ENCODE measurements at places on chromosomes 2 and 18.

GRCh38 chr2:120751553-120751952 lies 15.9 kb downstream of the GLI2 start:
- DNase-seq, result no peak

DNA sequence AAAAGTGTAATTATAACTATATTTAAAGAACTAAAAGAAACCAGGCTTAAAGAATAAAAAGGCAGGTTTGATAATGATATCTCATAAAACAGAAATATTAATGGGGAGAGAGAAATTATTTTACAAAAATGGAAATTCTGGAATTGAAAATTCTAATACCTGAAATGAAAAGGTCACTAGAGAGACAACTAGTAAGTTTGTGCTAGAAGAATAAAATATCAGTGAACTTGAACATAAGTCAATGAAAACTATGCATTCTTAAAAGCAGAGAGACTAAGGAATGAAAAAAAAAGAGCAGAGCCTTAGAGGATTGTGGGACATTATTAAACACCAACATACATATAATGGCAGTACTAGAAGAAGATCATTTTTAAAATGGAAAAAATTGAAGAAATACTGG lies 1475.0 kb upstream of the ZEB2 start:
- no peak for DNase-seq

DNA sequence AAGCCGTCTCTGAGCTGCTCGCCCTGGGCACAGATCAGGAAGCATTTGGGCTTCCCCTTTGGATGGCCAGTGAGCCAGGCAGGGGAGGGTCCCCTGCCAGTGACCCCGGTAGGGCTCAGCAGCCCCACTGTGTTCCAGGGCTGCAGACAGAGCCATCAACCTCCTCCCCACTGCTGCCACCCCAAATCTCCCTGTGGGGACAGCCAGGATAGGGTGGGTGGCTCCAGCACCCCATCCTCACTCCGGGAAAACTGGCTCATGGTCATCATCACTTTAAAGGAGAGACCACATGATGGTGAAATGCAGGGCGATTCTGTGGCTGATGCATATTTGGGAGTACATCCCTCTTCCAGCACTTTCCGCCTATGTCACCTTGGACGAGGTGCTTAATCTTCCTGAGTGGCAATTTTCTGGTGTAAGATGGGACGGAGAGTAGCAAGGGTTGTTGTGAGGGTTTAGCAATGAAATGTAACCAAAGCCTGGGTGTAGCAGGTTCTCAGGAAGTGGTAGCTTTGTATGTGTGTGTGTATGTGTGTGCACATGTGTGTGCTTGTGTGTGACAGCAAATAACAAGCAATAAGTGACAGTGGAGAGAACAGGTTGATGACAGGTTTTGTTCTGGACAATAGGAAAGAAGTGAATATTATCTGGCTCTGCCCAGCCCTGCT lies 61.8 kb downstream of the ACAA2 start:
- no peak for DNase-seq

GRCh38 chr2:19810148-19810547 lies 91.6 kb downstream of the TTC32 start:
- DNase-seq, result no peak

DNA sequence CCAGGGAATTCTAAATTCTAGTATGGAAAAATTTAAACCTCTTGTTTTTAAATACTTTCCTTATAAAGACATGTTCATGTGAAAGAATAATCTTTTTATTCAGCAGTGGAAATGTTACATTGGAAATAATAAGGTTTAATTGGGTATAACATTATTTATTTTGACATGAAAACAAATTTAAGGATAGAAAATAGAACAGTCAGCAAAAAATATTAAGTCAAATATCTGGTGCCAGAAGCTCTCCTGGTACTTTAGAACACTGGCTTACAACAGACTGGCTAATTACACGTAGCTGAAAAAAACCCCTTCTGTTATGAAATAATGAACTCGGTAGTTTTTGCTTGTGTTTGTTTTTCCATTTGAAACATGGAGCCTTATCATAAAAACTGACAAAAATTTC lies 447.9 kb downstream of the DSEL start:
- DNase-seq, result no peak

DNA sequence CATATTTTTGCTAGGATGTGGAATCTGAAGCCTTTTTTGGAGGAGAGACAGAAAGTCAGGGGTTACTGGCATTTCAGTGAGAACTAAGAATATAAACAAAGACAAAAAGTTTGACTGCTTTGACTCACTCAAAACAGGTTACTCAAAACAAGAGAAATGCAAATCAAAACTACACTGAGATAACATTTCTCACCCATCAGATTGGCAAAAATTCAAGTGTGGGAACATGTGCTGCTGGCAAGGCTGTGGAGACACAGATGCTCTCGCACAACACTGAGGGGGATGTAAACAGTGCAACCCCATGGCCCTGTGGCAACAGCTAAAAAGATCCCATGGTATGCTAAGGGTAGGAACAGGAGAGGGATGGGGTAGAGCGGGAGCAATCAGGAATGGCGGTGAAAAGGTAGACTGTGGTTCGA lies 86.6 kb downstream of the DTNB start:
- DNase-seq, result no peak

GRCh38 chr18:79664525-79665125 lies 15.0 kb upstream of the CTDP1 start:
- peak; percentile 50 for DNase-seq

GRCh38 chr2:219893541-219893940 lies 266.1 kb downstream of the SLC4A3 start:
- DNase-seq, result no peak

DNA sequence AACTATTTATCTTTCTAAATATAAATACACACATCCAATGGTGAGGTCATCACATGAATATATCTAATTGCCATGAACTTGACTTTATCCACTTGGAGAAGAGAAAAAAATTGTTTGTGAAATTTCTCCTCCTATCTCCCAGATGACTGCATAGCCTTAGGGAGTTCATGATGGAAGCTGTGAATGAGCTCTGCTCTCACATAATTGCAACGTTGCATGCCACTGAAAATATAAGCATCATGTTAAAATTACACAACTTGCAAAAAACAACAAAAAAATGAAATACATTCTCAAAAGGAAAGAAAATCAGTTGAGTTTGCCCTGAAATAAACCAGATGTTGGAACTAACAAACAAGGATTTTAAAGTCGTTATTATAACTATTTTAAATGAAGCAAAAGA lies 50.6 kb upstream of the OSR1 start:
- no peak for DNase-seq

DNA sequence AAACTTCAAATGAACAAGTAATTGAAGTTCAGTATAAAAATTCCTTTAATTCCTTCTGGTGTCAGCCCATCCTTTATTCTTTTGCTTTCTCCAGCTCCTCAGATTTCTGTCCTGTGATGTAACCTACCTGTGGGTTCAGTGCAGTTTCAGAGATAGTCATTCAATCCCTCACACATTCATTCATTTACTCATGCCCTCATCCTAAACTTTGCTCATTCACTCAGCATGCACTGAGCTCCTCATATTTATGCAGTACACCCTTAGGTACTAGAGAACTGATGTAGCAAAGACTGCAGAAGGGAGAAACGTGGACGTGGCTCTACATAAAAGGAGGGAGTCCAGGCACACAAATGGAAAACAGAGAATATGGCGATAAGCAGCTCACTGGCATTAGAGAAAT lies 45.3 kb upstream of the STAT1 start:
- no peak for DNase-seq

- DNase-seq, result no peak
These were observed 225.4 kb downstream of the LOXHD1 start for GRCh38 chr18:46431522-46432171.

GRCh38 chr2:29269765-29270109 lies 154.5 kb downstream of the CLIP4 start:
- no peak for DNase-seq

- no peak for DNase-seq
These were observed 40.4 kb downstream of the TTC27 start for GRCh38 chr2:32668254-32668653.

GRCh38 chr18:58988600-58988999 lies 123.9 kb downstream of the ZNF532 start:
- DNase-seq, result no peak

DNA sequence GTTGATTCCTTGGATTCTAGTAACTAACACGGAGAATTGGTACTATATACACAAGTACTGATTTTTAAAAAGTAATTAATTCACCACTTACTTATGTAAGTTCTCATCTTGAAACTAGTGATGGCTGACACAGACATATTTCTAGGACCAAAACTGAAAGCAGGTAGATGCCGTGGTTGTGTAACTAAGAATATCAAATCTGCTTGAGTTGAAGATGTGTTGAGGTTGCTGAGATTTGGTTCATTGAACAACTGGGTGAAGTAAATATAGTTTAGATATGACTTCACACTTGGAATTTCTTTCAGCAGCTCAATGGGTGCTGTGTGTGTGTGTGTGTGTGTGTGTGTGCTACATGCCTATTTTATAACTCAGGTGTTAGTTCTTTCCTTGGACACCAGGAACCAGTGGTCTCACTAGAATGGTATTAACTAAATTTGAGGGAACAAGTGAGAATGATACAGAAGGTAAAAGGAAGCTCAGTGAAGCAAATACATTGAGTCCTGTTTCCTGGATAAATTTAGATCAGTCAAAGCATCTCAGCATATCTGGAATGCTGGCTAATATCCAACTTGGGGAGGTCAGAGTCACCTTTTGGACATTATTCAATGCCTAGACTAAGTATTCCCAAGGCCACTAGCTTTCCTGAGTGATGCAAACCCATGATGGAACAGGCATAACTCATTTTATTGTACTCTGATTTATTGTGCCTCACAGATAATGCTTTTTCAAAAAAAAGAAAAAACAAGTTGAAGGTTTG lies 110.7 kb upstream of the ZEB2 start:
- no peak for DNase-seq

GRCh38 chr2:177275743-177276055 lies 11.2 kb upstream of the NFE2L2 start:
- DNase-seq, result no peak

DNA sequence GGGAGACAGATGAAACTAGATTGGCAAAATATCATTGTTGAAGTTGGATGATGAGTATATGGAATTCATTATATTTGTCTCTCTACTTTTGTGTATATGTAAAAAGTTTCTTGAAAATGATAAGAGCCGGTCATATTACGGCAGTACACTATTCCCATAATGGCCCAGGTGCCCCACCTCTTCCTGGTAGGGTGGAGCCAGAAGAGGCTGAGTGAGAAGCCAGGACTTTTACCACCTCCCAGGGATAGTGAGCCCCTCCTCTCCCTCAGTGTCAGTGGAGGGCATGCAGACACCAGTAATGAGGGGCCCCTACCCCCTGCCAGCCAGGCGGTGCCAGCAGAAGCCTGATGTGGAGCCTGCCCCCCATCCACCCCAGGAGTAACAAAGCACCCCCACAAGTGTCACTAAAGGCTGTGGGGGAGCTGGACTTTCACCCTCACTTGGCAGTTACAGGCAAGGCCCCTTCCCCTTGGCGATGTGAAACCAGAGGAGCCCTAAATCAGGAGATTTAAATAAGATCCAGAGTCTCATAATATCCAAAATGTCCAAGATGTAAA lies 198.9 kb upstream of the RBBP8 start:
- no peak for DNase-seq

GRCh38 chr2:95231723-95232122 lies 24.4 kb downstream of the ZNF892 start:
- DNase-seq, result no peak

GRCh38 chr2:67295406-67295805 lies 101.7 kb upstream of the ETAA1 start:
- no peak for DNase-seq

GRCh38 chr2:16194096-16194390 lies 253.7 kb downstream of the MYCN start:
- DNase-seq, result no peak

GRCh38 chr2:142010477-142011270 lies 120.1 kb downstream of the LRP1B start:
- no peak for DNase-seq

- DNase-seq, result no peak
These were observed 160.4 kb downstream of the SRBD1 start for GRCh38 chr2:45450634-45451033.

GRCh38 chr2:235493775-235494715 lies at the start of gene AGAP1:
Gene AGAP1 (plus strand): TSS chr2:235494043.
- DNase-seq, result no peak

DNA sequence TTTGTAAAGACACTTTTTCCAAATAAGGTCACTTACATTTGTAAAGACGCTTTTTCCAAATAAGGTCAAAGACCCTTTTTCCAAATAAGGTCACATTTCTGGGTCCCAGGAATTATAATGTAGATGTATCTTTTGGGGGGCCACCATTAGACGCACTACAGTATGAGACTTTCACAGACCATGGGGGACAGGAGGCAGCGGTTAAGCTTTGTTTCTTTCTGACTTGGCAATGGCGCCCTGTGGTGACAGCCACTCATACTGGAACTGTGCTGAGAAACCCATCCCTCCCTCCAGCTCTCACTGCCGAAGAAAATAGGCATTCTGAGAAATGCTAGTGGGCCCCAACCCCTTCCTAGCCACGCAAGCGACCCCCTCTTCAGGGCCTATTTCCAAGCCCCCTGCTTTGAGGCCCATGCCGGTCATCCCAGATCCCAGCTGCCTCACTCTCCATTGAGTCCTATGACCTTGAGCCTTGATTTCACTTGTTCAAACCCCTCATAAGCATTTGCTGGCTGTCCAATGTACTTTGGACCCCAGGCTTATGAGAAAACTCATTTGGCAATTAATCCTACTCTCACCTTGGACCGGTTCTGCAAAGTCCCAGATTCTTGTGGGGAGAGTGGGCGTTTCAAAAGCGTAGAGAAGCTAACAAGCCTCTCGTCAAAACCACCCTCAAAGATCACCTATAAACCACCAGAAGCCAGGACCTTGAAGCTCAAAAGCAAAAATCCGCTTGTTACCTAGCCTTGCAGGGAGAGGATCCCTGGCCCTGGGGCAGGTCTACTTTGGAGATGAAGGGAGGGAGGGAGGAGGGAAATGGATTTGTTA lies 11.3 kb upstream of the SPATA3 start:
- no peak for DNase-seq

GRCh38 chr2:208511016-208511415 lies 104.4 kb downstream of the PTH2R start:
- DNase-seq, result no peak

- no peak for DNase-seq
These were observed 128.4 kb downstream of the KLHL29 start for GRCh38 chr2:23513245-23513871.

GRCh38 chr2:219399716-219400478 lies 12.2 kb upstream of the DNPEP start:
- DNase-seq, result no peak

DNA sequence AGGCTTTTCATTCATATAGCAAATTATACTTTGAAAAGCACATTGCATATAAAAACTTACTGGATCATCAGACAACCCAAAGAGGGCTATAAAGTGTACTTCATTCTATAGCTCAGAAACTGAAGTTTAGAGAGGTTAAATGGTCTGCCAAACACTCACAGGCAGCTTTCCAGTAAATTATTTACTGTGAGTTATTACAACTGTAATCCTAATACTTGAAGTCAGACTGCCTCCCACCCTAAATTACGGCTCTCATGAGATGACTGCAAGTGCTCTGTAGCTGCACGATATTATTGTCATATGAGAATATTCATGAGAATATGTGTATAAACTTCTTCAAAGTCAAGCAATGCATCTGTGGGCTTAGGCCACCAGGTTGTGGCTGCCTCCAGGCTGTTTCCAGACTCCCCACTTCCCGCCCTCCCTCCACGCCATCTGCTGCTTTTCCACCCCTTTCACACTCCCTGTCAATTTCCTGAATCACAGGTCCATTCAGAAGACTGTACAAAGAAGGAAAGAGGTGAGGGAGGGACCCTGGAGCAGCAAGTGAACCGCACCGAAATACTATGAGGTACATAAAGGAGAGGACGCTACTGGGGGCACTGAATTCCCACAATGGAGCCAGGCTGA lies 111.1 kb upstream of the SPOPL start:
- DNase-seq, result no peak
